Tibial artery (tissue), 4 donors: ENCODE measurements at places on chromosomes 13 and 19.

DNA sequence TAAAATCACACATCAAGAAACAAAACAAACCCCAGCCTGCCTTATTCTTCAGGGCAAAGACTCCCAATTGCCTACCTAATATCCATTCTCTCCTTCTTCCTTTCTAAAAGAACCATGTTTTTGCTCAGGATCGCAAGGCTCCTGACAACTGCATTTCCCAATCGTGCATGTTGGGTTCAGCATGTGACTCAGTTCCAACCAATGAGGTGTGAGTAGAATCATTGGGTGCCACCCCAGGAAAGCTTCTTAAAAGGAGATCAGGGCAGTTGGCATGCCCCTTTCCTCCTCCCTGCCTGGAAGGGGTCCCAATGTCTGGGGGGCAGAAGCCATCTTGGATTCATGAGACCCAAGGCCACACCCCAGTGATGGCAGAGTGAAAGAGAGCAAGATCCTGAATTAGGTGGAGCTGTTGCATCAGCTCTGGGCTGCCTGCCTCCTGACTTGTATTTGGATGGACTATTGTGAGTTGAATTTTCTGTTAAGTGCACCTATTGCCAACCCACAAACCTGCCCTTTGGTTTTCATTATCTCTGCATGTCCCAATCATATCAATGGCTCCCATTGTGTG, 26.0 kb upstream of the UBAC2 start:
- DNase-seq, result no peak

DNA sequence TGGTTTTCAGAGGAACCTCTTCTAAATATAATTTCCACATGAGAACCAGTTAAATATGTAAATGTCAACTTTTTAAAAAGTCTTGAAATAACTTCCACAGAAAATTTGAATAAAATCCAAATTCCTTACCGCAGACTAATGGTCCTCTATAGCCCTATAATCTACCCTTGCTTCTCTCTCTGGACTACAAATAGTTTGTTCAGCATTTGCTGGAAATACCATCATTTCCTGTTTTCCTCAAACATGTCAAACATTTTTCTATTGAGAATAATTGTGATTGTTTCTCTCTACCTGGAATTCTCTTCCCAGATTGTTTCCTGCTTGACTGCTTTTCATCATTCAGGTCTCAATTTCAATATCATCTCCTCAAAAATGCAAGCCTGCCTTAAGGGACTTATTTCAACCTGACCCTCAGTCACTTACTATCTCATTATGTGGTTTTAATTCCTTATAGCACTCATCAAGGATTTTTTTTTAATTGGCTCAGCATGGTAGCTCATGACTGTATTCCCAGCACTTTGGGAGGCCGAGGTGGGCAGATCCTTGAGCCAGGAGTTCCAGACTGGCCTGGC, 898.9 kb upstream of the MIR17HG start:
- no peak for DNase-seq

- peak; percentile 52 for DNase-seq
Observed at GRCh38 chr19:49097453-49098288, 12.4 kb downstream of the SNRNP70 start.

- no peak for DNase-seq
Observed at GRCh38 chr19:11141937-11142527, 13.6 kb downstream of the SPC24 start.

GRCh38 chr19:30253581-30253996, 118.6 kb upstream of the ZNF536 start:
- no peak for DNase-seq

GRCh38 chr19:2578391-2578890, 102.5 kb downstream of the GADD45B start:
- DNase-seq, result peak; percentile 47

DNA sequence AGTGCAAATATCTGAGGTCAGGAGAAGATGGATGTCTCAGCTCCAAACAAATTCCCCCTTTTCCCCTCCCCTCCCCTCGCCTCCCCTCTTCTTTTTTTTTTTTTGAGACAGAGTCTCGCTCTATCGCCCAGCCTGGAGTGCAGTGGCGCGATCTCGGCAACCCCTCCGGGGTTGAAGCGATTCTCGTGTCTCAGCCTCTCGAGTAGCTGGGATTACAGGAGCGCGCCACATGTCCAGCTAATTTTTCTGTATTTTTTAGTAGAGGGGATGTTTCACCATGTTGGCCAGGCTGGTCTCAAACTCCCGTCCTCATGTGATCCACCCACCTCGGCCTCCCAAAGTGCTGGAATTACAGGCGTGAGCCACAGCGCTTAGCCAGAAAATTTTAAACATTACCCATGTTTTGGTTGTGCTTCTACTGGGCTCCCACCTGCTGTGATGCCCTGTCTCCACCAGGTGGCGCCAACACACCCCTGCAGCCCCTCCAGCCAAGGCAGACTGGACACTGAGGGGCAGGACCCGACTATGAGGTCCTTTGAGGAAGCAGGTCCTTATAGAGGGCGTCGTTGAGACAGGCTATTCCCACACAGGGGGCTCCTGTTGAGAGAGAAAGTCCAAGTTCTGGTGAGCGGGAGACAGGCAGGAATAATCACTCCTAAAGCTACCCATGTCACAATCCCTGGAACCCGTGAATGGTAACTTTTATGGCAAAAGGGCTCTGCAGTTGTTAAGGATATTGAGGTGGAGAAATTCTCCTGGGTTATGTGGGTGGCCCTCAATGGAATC, 6.3 kb downstream of the ERICH4 start:
- DNase-seq, result peak; percentile 69

- DNase-seq, result no peak
Observed at GRCh38 chr13:85603735-85604134, 195.5 kb downstream of the SLITRK6 start.

DNA sequence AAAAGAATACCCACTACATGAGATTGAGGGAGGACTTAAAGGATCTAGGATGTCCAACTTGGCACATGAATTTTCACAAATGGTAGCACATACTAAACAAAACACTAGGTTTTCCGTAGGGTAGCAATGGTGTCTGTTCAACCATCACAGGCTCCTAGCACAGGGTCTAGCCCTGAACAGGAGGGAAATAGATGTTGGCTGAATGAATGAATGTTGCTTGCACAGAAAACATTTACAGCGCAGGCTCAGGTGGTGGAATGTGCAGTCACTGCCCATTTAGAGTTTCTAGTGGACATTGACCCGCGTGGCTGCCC, 1.9 kb upstream of the MYCBP2 start:
- no peak for DNase-seq

- peak; percentile 39 for DNase-seq
Observed at GRCh38 chr19:17475541-17476115, 5.3 kb downstream of the SLC27A1 start.

DNA sequence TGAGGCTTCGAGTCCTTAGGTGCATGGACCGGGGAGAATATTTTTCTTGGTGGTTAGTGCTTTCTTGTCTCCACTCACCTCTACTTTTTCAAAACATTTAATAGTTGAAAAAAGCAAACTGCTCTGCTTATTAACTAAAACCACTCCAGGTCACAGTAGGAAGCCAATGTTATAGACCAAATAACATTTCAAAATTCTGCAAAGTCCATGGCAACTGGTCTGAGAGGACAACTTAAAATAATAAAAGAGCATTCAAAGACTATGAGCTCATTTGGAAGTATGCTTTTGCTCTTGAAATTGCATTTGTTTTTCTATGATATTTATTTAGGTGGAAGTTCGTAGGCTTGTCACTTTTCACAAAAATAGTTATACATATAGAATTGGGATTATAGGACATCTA, 483.0 kb downstream of the DCT start:
- no peak for DNase-seq

DNA sequence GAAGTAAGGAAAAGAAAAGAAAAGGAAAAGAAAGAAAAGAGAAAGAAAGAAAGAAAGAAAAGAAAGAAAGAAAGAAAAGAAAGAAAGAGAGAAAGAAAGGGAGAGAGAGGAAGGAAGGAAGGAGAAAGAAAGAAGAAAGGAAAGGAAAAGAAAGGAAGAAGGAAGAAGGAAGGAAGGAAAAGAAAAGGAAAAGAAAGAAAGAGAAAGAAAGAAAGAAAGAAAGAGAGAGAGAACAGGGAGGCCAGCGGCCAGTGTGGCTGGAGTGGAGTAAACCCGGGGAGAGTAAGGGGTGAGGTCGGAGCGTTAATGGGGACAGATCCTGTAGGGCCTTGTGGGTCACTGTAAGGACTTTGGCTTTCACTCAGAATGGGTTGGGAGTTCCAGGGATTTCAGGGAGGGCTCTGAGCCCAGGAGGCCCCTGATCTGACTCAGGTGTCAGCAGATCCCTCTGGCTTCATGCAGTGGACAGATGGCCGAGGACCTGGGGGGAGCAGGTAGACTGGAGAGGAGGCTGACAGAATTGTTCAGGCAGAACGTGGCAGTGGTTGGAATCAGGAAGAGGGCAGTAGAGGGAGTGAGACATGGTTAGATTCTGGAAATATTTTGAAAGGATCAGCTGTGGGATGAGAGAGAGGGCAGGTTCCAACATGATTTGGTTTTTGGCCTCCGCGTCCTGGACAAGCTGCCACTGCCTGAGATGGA, 19.8 kb upstream of the FXYD3 start:
- DNase-seq, result no peak

GRCh38 chr13:80274643-80275042, 66.3 kb downstream of the SPRY2 start:
- DNase-seq, result no peak

- DNase-seq, result no peak
Observed at GRCh38 chr13:94800423-94800822, 88.1 kb upstream of the SOX21 start.

DNA sequence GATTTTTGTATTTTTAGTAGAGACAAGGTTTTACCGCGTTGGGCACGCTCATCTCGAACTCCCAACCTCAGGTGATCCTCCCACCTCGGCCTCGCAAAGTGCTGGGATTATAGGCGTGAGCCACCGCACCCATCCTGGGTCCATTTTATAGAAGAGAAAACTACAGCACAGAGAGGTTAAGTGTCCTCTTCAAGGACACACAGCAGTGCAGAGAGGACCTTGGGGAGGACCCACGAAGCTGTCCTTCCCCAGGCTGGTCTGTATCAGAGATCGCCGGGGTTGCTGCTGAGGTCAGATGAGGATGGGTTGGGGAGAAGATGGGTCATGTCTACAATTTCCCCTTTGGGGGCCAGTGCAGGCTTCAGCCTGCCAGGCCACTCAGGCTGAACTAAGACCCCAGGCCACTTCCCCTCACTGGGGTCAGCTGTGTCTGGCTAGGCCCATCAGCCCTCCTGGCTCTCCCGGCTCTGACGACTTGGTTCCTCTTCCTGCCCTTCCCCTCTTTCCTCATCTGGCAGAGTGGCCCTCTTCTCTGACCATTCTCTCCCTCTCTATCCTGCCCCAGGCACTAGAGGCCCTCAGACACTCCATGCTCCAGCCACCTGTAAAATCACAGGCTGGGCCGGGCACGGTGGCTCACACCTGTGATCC, 9.6 kb downstream of the MYO1F start:
- DNase-seq, result no peak

GRCh38 chr13:70541451-70541850, 433.2 kb upstream of the KLHL1 start:
- no peak for DNase-seq

DNA sequence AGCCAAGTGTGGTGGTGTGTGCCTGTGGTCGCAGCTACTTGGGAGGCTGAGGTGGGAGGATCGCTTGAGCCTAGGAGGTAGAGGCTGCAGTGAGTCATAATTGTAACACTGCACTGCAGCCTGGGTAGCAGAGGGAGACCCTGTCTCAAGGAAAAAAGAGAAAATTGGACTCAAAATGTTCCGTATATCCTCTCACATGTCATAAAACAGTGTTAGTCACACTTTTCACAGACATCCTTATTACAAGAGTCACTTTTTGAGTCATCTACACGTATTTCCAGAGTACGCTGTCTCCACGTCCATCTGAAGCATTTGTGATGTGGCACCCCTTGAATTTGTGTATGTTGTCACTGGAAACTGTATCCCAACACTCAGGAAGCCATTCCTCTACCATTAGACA, 133.0 kb downstream of the SIPA1L3 start:
- no peak for DNase-seq

GRCh38 chr13:79481685-79482052, 714 bp downstream of the NDFIP2 start:
- DNase-seq, result no peak

GRCh38 chr13:95865080-95865615, 188.1 kb downstream of the UGGT2 start:
- no peak for DNase-seq

DNA sequence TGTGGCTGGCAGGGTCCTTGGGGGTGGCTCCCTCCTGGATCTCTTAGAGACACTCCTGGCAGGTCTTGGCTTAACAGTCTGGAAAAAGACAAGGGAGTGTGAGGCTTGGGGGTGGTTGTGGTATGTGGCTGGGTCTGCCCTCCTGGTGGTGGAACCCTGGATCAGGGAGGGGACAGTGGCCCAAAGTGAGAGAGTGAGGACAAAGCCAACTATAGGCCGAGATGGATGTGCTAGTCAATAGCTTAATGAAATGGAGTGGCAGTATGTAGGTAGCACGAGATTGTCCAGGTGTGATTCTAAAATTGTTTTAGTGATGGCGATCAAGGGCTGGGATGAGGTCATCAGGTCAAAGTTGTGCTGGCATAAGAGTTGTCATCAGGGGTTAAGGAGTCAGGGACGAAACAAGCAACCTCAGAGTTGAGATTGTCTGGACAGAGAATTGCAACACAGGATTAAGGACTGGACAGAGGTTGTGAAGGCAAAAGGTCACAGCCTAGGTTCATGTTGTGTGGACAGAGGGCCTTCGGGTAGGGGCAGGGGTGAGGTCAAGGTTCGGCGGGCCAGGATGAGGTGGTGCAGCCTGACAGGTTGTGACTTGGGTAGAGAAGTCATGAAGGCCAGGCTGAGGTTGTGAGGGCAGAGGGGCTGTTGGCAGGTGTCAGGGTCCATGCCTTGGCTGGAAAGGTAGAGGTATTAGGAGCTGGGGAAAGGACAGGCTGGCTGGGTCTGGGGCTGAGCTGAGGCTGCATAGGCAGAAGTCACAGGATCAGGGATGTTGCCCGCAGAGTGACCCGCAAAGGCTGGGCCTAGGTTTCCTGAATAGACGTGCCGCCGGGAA, 4.5 kb upstream of the RASAL3 start:
- DNase-seq, result no peak

DNA sequence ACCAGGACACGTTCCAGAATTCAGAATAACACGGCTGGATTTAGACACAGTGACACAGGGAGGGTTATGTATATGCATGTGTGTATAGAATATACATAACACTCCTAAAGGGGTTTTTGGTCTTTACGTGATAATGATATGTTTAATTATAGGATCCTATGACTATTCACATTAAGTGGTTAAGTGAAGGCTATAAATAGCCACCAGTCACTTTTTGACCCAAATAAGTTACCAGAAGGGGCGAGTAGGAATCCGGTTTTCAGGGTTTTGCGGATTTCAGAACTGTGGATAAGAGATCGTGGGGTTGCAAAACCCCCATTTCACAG, 6.9 kb downstream of the ANGPTL6 start:
- DNase-seq, result no peak

- DNase-seq, result no peak
Observed at GRCh38 chr13:63449550-63449949, 2033.9 kb upstream of the PCDH20 start.
